ENCODE measurements at places on chromosomes 3 and 15.

- DNase-seq, result no peak
Observed at GRCh38 chr15:67784856-67785430, 40.4 kb upstream of the SKOR1 start.

GRCh38 chr3:86788371-86788770, 202.6 kb downstream of the VGLL3 start:
- DNase-seq, result no peak

GRCh38 chr15:64460724-64461720, 644 bp downstream of the ZNF609 start:
- no peak for DNase-seq

DNA sequence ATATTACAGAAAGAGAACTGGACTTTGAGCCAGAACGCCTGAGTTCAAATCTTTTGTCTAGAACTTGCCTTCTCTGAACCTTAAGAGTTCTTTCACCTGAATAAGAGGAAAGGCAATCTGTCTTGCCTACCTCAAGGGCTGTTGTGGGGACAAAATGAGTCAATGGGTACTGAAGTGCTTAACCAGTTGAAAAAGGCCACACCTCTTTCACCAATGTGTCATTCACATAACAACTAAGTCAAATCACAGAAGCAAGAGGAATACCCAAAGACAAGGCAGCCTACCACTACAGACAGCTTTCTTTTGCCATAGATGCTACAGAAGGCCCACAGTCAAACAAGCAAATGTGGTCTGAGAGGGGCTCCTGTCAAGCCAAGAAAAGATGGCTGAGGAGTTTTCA, 39.7 kb downstream of the NBEAL2 start:
- no peak for DNase-seq

GRCh38 chr3:66253790-66254620, 33.2 kb downstream of the SLC25A26 start:
- DNase-seq, result no peak

GRCh38 chr3:184471439-184471838, 90.1 kb upstream of the EPHB3 start:
- DNase-seq, result no peak

DNA sequence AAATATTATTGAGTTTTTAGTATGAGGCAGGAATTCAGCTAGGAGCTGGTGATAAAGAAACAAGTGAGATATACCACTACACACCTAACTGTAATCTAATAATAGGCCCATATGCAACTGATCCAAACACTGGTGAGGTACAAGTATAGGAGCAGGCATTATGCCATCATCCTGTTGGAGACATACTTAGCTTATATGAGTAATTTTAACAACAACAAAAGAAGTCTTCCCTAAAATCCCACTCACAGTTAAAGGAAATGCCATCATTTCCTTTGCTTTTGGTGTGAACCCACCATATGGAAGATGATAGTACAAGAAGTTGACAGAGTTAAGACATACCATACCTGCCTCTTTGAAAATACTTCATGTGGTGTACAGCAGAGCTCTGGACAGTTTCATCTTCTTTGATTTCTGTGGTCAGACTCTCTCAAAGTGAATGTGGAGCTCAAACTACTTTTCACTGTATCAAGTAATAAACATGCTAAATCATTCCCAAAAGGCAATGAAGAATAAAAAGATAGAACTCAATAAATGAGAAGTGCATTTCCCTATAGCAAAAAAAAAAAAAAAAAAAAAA, 85.5 kb downstream of the CD200R1L start:
- DNase-seq, result no peak

GRCh38 chr3:197673170-197673569, 63.5 kb downstream of the RUBCN start:
- DNase-seq, result no peak

GRCh38 chr15:53512029-53512428, 247.4 kb downstream of the WDR72 start:
- no peak for DNase-seq

GRCh38 chr3:3296979-3297381, 117.5 kb upstream of the CRBN start:
- no peak for DNase-seq

GRCh38 chr3:4264040-4264439, 39.1 kb upstream of the SETMAR start:
- no peak for DNase-seq

DNA sequence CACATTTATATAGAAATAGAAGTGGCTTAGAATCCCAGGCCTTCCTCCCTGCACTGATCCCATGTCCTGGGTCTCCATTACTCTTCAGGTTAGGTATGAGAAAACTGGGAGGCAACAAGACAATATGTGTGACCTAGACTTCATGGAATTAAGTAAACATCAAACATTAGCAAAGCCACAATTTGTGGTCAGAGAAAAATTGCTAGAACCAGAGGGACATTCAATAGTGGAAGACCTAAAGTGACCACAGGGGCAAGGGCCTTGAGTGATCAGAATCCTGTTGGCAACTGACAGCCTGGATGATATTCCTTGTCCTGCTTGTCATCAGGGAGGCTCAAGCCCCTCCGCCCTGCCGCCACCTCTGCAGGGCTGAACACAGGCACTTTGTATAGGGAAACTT, 322.8 kb upstream of the CTNNB1 start:
- DNase-seq, result no peak

GRCh38 chr15:73755946-73756345, 2.8 kb upstream of the INSYN1 start:
- no peak for DNase-seq

- DNase-seq, result no peak
Observed at GRCh38 chr3:61092870-61093269, 158.4 kb downstream of the FHIT start.

DNA sequence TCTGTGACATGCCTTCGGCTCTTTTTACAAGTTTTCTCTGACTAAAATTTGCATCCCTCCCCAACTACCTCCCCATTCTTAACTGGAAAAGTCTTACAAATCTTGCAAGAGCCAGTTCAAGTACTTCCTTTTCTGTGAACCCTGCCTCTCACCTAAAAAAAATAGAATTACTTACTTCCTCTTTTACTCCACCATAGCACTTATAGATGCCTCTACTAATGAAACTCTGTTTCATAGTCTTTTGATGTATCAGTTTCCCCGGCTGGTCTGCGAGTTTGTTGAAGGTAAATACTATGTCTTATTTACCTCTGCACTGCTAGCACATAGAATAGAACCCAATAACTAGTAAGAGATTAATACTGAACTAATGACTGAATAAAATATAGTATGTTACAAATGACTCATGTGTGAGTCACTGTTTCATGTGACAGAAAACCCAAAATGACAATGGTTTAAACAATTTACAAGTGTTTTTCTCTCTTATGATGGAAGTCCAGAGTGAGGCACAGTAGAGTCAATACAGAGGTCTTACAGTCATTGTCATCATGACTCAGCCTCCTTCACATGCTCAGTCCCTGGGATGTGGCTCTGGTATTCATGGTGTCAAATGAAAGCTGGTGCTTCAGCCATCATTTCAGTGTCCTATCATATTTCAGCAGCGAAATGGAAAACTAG, 393.5 kb downstream of the RSL24D1 start:
- DNase-seq, result no peak

DNA sequence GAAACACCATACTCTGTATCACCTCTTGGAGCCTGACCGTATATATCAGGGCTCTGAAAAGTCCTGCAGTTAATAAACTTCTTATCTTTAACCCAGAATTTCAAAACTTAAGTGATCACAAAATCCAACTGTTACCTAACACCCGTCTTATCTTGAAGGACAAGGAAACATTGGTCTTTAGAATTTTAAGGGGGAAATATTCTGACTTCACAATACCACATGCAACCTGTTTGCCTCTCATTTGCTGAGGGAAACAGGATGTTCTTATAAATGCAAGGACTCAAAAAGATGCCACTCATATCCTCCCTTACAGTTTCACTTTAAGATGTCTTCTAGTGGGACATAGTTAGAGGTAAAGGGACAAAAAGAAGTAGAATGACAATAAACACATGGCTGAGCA, 67.9 kb downstream of the CRTC3 start:
- DNase-seq, result no peak

- no peak for DNase-seq
Observed at GRCh38 chr3:56776556-56776950, 25.2 kb downstream of the ARHGEF3 start.

- DNase-seq, result no peak
Observed at GRCh38 chr15:61840090-61840489, 220.2 kb downstream of the VPS13C start.

DNA sequence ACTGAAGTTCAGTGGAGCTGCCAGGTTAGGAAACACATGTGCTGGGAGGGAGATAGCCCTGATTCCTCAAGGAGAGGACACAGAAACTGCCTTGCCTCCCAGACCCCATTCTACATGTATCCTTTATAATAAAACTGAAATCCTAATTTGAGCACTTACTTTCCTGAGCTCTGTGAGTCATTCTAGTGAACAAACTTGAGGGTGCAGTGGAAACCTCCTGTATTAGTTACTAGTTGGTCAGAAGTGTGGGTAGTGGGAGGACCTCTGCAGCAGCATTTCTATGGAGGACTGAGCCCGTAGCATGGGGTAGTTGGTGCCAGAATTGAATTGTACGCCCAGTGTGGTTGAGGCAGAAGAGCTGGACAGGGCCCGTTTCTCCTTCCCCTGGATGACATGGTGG, 23.9 kb downstream of the ATP1B3 start:
- no peak for DNase-seq

GRCh38 chr3:152309535-152310307, 41.0 kb downstream of the MBNL1 start:
- DNase-seq, result no peak

DNA sequence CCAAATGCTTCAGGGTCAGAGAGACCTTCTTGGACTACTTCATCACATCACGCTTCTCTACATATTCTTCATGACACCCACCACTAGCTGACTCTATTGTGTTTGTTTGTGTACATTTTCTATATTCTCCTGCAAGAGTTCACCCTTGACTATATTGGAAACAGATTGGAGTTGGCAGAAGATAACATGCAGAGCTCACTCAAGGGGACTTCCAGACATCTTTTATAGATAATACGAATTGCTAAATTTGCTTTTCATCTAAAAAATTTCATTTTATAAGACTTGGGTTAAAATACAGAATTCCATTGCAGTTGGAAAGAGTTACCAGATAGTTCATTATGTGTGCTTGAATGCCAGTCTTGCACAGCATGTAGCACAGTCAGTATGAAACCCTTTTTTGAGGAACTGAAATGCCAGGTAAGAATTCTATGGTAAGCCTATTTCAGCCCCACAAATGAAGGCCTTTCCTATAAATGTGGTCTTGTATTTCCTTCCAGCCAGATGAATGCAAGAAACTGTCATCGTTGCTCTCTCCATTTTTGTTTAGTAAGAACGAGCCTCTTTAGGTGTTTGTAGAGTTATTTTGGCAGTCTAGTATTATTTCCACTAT, 177.6 kb downstream of the GHSR start:
- no peak for DNase-seq

DNA sequence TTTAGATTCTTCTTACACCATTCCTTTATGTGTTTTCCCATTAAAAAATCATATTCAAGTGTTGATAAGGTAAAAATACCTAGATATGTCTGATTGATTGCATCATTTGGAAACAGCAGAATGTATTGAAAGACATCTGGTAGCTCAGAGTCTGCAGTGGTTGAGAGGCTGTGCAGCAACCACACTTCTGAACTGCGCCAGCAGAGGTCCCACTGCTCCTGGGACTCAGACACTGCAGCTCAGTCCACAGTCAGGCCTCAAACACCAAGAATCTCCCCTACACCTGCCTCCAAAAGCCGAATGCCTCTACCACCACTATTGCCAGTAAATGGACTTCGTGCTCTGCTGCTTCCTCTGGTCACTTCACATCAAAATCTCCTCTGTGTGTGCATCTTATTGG, 176.9 kb upstream of the LMCD1 start:
- no peak for DNase-seq

GRCh38 chr3:181609030-181609767, 102.5 kb upstream of the SOX2 start:
- DNase-seq, result no peak

DNA sequence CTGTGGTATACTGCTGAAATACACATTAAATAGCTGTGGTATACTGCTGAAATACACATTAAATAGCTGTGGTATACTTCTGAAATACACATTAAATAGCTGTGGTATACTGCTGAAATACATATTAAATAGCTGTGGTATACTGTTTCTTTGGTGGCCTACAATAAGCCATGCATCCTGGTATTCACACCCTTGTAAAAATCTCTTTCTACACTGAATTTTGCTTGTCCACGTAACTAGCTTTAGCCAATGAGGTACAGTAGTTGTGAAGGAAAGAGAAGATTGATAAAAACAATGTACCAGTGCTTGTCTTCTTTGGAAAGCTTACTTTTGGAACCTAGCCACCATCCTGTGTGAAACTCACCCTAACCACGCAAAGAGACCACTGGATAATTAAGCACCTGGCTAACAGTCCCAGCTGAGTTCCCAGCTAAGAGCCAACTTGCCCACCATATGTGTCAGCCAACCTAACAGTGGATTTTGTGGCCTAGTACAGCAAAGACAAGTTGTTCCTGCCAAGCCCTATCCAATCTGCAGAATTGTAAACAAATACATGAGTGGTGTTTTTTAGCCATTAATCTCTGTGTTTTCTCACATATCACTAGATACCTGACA, 103.4 kb upstream of the MELTF start:
- no peak for DNase-seq

DNA sequence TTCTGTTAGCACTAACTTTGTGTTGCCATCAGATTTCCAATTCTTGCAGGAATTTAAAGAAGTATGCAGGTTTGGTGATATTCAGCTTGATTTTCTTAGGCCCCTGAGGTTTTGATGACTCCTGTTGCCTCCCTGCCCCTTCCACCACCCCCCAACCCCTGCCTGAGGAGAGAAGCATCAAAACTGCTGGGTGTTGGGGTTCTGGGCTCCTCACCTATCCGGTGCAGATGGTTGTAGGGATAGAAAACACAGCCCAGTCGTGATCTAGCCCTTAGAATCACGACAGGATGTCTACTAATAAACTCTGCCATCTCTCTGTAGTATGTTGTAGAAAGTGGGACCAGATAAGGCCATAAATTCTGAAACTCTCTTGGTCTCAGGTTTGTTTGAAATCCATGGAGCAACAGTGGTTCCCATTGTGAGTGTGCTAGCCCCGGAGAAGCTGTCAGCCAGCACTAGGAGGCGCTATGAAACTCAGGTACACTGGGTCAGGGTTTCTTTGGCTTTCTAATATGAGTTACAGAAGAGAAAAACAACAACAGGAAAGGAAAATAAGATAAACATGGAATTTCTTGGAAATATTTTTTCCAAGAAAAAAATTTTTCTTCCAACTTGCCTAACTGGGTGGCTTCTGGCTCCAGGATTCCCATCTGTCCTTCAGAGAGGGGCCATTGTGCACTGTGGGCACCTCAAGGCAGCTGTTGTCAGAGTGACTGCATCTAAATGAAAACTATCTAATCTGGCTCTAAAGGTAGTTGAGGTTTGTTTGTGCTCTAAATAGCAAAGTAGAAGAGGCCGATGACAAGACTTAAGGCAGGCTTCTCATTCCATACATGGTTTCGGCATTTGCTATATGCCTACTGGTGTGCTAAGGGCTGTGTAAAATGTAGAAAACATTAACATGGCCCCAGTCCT, 8.7 kb downstream of the SRP14 start:
- no peak for DNase-seq

- no peak for DNase-seq
Observed at GRCh38 chr15:48644467-48644826, 1.1 kb downstream of the FBN1 start.

GRCh38 chr15:77417602-77418001, 2.3 kb downstream of the PEAK1 start:
- no peak for DNase-seq

GRCh38 chr3:180417241-180417640, 184.7 kb upstream of the TTC14 start:
- no peak for DNase-seq

- DNase-seq, result no peak
Observed at GRCh38 chr3:47583320-47584075, 4.8 kb upstream of the CSPG5 start.

GRCh38 chr3:159861369-159861987, 127.2 kb upstream of the IL12A start:
- DNase-seq, result no peak

Data from stimulated activated CD8-positive, alpha-beta memory T cell treated with anti-CD3 and anti-CD28 coated beads, Interleukin-4, amount 100 ng/mL, for 4 hours (primary cell).